ENCODE measurements at places on chromosomes 7 and 10.

DNA sequence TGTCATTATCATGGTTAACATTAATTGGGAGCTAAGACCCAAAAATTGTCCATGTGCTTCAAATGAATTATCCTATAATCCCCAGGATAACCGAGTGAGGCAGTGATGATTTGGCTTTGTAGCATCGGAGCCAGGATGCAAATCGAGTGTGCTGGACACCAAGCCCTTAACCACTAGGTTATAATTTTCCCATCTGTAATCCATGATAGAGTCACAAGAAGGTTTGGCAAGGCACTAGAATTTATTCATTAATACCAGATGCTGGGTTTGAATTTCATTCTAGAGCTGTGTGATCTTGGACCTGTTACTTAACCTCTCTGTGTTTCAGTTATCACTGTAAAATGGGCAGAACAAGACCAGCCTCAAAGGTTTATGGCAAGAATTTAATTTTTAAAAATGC lies 21.0 kb upstream of the ITGB1 start:
- no peak for DNase-seq

DNA sequence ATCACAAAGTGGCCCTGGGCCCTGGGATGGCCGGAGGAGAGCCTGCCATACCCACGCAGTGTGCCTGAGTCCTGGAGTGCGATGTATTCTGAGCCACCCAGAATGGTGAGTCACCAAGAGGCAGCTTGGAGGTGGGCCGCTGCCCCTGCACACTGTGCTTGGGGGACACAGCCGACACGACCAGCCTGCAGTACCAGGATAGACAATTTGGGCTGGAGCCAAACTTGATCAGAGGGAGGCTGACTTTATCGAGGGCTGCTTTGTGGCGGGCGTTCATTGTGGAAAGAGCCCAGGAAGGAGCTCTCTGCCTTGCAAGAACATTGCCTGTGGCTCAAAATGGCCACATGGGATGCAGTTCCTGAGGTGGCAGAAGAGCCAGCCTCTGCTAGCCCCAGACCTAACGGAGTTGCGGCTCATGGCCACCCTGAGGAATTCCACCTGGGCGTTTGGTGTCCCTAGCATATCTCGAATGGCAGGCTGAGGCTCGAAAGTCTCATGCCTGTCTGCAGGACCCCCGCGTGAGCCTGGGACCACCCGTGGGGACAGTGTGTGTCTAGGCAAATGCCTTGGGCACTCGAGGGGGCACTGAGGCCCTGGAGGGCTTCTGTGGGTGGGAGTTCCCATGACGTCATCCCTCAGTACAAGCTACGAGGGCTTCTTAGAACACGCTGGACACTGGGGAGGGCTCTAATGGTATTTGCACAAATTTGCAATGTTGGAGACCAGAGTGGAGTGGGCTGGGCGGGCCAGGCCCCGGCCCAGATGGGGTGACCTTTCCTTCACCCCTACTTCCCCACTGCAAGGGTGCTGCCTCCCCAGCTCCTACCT lies 79.7 kb downstream of the LHPP start:
- no peak for DNase-seq

DNA sequence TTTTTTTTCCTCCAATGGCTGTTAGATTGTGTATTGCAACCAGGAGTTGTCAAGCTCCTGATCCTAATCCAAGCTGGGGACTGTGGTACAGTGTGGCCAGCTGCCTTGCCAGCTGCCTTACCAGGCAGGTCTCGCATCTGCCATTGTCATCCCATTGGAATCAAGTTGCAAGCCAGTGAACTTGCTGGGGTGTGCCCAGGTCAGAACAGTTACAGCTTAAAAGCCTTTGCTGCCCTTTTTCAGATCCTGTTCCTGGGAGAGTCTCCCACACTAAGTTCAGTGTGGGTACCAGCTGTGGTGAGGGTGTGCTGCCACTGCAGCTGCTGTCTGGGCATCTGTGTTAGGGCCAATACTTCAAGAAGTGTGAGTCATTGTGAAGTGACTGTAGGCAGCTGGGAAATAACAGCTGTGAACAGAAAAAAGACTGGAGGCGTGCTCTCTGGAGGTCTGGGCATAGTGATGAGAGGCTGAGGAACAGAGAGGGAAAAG lies 72.8 kb downstream of the CCNY start:
- DNase-seq, result peak; percentile 81

DNA sequence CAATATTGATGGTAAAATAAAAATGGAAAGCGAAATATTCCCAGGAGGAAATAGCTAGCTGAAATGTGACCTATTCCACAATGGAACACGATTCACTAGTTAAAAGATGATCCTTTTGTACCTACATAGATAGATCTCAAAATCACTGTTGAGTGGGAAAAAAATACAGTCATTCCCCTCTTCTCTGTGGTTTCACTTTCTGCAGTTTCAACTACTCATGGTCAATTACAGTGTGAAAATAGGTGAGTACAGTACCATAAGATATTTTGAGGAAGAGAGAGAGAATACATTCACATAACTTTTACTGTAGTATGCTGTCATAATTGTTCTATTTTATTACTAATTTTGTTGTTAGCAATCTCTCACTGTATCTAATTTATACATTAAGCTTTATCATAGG lies 56.0 kb upstream of the COL13A1 start:
- no peak for DNase-seq

DNA sequence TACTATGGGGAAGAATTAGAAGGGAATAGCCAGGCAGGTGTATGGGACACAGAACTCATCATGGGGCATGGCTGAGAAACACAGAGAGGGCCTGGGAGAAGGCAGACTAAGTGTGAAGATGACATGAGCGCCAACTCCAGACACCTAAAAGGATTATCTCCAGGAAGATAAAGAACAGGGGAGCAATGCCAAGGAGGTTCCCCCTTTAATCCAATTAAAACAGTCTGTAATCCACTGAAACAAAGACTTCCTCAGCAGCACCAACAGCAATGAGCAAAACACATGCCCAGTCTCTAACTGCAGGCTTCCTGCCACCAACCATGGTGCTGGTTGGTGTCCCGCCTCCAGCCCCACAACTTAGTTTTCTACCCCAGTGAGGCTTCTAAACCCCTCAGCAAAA lies 108.9 kb downstream of the GRID1 start:
- DNase-seq, result no peak

- no peak for DNase-seq
These were observed 120.9 kb downstream of the PKD1L1 start for GRCh38 chr7:47827351-47827756.

DNA sequence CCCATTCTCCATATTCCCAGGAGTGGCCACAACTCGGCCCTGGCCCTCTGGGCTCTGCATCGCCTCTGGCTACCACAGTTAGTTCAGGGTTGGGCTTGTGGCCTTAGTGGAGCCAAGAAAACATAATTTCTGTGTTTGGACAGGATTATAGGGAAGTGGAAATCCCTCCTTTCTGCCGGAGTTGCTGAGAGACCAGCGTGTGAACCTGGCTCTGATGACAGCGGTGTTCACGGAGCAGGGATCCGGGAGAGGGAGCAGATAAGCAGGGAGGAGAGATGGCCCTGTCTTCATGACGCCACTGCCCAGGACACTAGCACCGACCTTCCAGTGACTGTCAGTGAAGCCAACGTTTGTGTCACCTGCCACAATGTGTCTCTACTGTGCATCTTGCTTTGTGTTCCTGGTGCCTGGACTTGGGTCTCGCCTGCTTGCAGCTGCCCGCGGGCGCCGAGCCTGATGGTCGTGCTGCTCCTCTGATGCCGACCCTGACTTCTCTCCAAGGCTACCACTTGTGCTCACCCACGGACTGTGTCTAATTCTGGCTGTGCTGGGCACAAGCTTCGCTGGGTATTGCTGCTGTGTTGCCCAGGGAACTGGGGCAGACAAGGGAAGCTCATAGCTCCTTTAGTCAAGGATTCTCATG lies 67.0 kb upstream of the VIPR2 start:
- no peak for DNase-seq

- no peak for DNase-seq
These were observed 564.6 kb downstream of the KCNMA1 start for GRCh38 chr10:77072836-77073662.

DNA sequence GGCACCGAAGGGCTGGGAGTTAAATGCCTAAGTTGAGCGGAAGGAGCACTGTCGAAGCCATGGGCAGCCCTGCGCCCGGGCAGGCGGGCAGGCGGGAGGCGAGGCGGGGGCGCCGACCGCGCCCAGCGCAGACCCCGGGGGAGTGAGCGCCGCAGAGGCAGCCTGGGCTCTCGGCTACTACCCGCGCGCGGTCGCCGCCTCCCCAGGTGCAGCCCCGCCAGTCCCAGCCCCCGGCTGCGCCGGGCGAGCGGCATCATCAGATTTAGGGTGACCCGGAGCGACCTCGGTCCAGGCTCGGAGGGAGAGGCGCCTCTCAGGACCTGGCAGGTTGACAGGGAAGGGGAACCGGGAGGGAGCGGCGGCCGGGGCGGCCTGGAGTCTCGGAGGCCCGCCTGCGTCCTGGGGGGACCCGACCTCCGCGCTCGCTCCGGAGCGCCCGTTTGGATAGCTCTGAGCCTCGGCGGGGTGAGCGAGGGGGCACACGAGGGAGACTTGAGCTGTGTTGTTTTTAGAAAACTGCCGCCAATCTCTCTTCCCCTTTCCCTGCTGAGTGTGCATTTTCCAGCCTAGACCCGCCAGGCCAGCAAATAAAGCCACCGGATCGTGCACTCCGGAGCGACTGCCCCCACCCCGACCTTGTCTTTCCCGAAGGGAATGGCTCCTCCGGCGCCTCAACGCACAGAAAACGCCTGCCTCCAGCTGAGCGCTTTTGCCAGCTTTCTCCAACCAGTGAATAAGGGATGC lies 2.3 kb upstream of the NRP1 start:
- DNase-seq, result no peak

DNA sequence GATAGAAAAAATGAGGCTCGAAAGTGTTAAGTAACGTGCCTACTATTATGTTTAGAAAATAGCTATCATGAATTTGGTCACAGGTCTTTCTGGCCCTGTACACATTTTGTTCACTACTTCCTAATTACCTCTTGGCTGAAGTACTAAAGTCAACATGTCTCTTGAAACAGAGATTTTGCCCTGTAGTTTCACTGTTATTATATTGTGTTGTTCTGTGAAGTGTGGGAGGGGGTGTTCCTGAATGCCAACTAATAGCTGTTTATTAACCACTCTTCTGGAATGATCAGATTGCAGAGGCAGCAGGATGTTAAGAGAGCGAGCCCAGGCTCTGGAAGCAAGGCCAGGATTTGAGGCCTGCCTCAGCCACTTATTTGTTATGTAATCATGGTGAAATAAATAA lies 72.1 kb downstream of the RNF133 start:
- DNase-seq, result no peak

DNA sequence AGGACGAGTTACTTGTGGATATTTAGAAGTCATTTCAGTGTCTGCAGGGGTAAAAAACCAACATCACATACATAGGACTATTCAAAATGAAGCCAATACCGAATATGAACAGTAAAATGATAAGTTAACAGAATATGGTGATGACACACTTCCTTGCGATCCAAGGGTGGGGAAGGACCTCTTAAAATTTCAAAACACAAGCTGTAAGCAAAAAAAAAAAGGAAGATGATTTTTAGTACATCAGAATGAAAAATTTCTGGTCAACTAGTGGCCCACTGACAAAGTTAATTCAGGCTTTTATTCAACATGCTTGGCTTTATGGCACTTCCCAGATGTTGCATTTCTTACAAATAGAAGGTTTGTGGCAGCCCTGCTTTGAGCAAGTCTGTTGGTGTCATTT lies 19.0 kb upstream of the GALNTL5 start:
- no peak for DNase-seq

GRCh38 chr7:33832271-33832721 lies 73.0 kb upstream of the BMPER start:
- no peak for DNase-seq

GRCh38 chr10:130862122-130862521 lies 449.4 kb downstream of the TCERG1L start:
- no peak for DNase-seq
